Activated CD4-positive, alpha-beta T cell treated with anti-CD3 and anti-CD28 coated beads, Interleukin-2, amount 10 ng/mL, durations not matched to agents 7 days and 5 days (primary cell): ENCODE measurements at places on chromosomes 2 and 18. TPM values are rescaled to one million over a fixed set of nuclear protein-coding genes. Genes with fewer than 3 reads are reported as not detected.
A peak's percentile ranks its signal among the peaks of the same experiment; 100 is the strongest.

DNA sequence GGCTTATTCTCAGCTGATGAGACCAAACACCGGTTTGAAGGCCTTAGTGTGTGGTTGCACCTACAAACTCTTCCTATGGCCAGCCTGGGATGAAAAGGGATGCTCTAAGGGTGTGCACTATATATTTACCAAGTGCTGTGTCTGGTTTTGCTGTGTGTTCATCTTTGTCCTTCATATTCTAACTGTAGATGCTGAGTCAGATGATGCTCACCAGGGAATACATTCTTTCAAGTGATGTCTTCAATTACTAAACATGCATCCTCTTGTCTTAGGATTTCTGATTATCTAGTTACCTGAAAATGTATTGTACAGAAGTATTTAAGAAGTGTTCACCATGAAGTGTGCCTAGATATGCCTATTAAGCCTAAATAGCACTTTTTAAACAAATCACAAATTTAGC, 1111.6 kb upstream of the ZEB2 start:
- no peaks in the 10 kb centered on the region for H3K36me3 ChIP-seq
- no peaks in the 10 kb centered on the region for H3K27me3 ChIP-seq
- no peak for DNase-seq
- no peaks in the 10 kb centered on the region for H3K4me1 ChIP-seq
- H3K27ac ChIP-seq: no peak overlapping the region

SLC40A1 gene
- total RNA-seq: 3.2 TPM

GRCh38 chr2:98463988-98464771, 19.5 kb downstream of the INPP4A start:
- H3K27me3 ChIP-seq: no peaks in the 10 kb centered on the region
- H3K4me1 ChIP-seq: peaks cover 92% of the 10 kb centered on the region
- H3K27ac ChIP-seq: peak overlapping the region; percentile 97
- peak; percentile 72 for DNase-seq
- H3K36me3 ChIP-seq: peaks cover 56% of the 10 kb centered on the region

GRCh38 chr18:44680273-44681075, at the start of gene SETBP1:
Gene SETBP1, plus strand, starts transcription at chr18:44680888. Its CDS starts 20,459 bp downstream, at chr18:44701347.
- H3K4me3 ChIP-seq: peak within 1 kb of the TSS; percentile 77
- H3K27me3 ChIP-seq: peaks cover 28% of the 10 kb centered on the region
- peaks cover 1% of the 10 kb centered on the region for H3K36me3 ChIP-seq
- peak; percentile 9 for DNase-seq
- H3K27ac ChIP-seq: peak within 1 kb of the TSS; percentile 76

DNA sequence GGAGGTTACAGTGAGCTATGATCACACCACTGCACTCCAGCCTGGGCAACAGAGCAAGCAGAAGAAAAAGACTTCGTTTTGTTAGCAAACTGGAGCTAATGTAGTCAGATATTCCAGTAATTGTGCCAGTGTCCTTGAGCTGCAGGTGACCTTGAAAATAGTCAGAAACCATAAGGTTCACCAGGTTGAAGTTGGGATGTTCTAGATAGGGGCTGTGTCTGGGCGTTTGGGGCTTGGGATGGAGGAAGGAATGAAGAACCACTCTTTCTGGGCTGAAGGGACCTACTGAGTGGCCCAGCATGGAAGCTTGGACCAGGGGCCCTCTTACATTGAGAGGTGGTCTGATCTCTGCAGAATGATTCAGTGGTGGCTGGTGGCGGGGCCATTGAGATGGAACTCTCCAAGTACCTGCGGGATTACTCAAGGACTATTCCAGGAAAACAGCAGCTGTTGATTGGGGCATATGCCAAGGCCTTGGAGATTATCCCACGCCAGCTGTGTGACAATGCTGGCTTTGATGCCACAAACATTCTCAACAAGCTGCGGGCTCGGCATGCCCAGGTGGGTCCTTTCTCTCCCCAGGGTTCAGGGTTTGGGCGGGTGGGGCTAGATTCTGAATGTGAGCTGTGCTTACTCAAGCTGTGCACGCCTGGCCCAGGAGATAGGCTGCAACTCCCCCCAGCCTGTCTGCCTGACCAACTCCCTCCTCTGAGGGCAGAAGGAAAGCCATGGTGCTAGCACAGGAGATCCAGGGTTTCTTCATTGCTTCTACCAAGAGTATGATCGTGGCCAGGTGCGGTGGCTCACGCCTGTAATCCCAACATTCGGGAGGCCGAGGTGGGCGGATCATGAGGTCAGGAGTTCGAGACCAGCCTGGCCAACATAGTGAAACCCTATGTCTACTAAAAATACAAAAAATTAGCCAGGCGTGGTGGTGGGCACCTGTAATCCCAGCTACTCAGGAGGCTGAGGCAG, 17.1 kb downstream of the CCT7 start:
- H3K27me3 ChIP-seq: no peaks in the 10 kb centered on the region
- DNase-seq: no peak
- H3K4me3 ChIP-seq: no peak overlapping the region
- no peaks in the 10 kb centered on the region for H3K4me1 ChIP-seq

DNA sequence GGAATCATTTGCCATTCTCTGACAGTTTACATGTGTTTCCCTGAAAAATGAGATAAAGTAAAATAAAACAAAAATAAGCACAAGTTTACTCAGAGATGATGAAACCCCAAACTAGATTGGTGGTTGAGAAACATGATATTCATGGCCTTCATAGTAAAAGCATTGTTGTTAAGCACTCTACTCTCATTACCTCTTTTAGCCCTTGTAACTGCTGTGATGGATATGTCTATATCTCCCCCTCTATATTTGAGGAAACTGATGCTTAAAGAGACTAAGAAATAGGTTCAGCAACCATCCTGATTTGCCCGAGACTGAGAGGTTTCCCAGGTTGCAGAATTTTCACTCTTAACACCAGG, 33.9 kb upstream of the GALNT3 start:
- H3K27ac ChIP-seq: no peak overlapping the region
- no peak overlapping the region for H3K4me3 ChIP-seq
- H3K36me3 ChIP-seq: no peaks in the 10 kb centered on the region
- DNase-seq: no peak

DNA sequence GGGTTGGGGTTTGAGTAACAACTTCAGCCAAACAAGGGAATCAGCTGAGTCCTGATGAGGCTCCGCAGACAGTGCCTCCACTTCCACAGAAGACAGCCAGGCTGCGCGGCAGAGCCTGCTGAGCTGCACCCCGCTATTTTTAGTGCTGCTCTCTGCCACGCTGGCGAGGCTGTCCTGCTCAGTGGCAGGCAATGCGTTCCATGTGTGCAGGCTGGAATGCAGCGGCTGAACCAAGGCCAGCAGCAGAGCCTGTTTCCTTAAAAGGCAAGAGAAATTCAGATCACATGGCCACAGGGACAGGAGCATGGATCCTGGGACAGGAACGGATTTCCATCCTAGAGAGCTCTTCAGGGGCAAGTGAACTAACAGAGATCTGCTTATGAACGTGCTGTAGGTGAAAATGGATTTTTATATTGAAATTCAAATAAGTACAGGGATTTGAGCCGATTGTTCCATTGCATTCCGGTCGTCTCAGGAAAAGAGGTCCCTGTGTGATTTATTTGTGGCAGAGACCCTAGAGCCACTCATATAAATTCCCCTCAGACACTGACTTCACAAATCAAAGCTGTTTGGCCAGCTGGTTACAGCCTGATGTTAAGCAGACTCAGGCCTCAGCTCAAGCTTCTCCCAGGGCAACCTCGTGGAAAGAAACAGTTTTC, 98.7 kb downstream of the COL6A3 start:
- H3K27ac ChIP-seq: no peak overlapping the region
- H3K27me3 ChIP-seq: no peaks in the 10 kb centered on the region
- H3K4me1 ChIP-seq: no peaks in the 10 kb centered on the region
- H3K4me3 ChIP-seq: no peak overlapping the region
- DNase-seq: no peak
